ENCODE measurements at places on chromosomes 1 and 21. TPM values are rescaled to one million over a fixed set of nuclear protein-coding genes. Genes with fewer than 3 reads are reported as not detected.

GRCh38 chr1:2234762-2235113 lies 6.6 kb downstream of the SKI start:
- no peak for DNase-seq

The FAM72D gene
- total RNA-seq: 1.00 TPM

DNA sequence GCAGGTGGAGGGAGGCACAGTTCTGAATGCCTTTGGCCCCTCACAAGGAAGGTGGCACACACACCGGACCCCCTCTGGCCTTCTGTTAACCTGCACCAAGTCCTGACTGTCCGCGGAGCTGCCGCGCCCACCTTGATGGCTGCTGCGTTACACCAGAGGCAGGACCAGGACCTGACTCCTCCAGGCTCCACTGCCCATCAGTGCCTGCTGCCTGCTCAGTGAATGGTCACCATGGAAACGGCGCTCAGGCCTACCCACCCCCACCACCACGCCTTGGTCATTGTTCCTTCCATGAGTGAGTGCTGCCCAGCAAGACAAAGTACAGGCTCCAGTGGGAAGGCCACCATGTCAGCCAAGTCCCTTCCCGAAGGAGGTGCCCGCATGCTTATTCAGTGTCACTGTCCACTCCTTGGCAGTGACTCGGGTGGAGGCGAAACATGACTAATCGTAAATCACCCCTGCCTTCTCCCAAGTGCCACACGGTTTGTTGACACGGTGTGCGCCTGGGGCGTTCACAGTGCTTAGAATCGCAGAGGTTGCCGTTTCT lies 57.3 kb downstream of the SLC37A1 start:
- no peak for DNase-seq

The POU3F1 gene
- total RNA-seq: 3.3 TPM

GRCh38 chr21:42521384-42521783 lies 7.7 kb downstream of the SLC37A1 start:
- no peak for DNase-seq
